ENCODE measurements at places on chromosomes 12 and 14.

- no peak for DNase-seq
These were observed 69.3 kb downstream of the PRKD1 start for GRCh38 chr14:29858299-29858698.

DNA sequence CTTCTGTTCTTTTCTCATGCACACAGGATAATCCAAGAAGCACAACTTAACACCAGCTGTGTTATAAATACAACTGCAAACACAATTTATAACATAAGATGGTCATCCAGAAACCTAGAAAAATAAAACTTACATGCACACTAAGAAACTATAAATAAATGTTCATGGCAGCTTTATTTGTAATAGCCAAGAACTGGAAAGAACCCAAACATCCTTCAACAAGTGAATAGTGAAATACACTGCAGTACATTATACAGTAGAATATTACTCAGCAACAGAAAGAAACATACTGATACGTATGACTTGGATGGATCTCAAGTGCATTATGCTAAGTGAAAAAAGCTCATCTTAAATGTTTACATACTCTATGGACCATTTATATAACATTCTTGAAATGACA, 132.7 kb downstream of the SPTSSA start:
- no peak for DNase-seq

DNA sequence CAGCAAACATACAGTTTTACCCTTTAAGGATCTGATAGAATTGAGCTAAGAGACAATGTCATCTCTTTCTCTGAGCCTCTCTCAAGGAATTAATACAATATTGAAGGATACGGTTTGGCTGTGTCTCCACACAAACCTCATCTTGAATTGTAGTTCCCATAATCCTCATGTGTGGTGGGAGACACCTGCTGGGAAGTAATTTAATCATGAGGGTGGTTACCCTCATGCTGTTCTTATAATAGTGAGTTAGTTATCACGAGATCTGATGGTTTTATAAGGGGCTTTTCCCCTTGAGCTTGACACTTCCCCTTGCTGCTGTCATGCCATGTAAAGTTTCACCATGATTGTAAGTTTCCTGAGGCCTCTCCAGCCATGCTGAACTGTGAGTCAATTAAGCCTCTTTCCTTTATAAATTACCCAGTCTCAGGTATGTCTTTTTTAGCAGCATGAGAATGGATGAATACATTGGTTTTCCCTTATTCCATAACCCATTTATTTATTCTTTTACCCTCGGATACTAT, 47.6 kb downstream of the TMEM30B start:
- DNase-seq = no peak

GRCh38 chr12:121003650-121004049, 12.6 kb downstream of the C12orf43 start:
- DNase-seq = no peak

DNA sequence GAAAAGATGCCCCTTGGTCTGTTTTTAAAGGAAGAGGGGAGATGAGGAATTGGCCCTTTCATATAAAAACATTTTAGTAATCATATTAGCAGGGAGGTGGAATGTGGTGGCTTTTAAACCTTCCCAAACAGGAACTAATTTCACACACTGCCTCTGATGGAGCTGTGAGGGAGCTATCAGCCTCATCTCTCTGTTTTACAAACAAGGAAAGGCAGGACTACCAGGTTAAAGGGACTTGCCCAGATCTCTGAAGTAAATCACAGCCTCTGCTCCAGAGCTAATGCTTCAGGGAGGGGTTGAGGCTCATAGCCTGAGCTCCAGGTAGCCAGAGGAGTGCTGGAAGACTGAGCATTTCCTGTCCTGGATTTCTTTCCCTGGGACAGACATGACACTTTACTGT, 1.1 kb upstream of the BMP4 start:
- DNase-seq = no peak

- peak; percentile 66 for DNase-seq
These were observed 4.5 kb downstream of the AJUBA start for GRCh38 chr14:22977684-22978486.

DNA sequence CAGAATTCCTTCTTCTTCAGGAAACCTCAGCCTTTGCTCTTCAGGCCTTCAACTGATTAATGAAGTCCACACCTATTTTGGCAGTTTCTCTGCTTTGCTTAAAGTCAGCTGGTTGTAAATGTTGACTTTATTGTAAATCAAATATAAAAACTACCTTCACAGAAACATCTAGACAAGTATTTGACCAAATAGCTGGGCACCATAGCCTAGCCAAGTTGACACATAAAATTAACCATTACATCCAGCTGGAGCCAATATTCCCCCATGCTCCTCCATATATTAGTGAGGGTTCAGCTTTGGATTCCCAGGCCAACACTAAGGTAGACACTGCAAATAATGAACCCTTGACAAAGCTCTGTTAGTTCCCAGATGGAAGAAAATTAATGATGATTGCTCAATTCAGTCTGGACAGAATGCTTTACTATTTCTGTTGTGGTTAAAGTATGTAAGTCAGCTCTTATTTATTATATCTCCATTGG, 125.5 kb downstream of the ZFP36L1 start:
- DNase-seq = peak; percentile 63

DNA sequence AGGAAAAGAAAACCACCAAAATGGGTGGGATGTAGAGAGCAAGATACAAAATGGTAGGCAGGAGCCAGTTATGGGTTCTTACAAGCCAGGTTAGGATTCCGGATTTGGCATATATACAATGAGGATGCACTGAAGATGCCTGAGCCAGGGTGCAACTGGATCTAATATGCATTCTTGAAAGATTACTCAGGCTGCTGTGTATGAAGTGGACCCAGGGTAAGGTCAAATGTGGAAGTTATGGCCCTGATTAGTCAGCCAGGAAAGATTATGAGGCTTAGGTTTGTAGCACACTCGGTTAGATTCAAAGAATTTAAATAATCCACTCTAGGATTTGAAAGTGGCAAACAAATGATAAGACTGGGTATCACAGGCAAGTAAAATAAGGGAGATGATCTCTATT, 1750.7 kb upstream of the FLRT2 start:
- peak; percentile 53 for DNase-seq

DNA sequence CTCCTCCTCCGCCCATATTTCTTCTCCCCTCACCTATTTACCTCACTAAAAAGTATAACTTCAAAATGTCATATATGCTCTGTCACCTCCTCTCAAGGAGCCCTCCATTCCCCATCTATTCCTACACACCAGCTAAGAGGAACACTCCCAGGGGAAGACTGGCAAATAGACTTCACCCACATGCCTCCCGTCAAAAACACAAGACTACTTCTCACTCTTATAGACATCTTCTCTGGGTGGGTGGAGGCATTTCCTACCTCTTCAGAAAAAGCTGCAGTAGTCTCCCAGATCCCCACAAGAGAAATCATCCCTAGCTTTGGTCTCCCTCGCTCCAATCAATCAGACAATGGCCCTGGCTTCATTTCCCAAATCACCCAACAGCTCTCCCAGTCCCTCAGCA, 66.2 kb downstream of the MOK start:
- no peak for DNase-seq

GRCh38 chr12:54404061-54405004, 14.7 kb downstream of the ITGA5 start:
- peak; percentile 72 for DNase-seq

DNA sequence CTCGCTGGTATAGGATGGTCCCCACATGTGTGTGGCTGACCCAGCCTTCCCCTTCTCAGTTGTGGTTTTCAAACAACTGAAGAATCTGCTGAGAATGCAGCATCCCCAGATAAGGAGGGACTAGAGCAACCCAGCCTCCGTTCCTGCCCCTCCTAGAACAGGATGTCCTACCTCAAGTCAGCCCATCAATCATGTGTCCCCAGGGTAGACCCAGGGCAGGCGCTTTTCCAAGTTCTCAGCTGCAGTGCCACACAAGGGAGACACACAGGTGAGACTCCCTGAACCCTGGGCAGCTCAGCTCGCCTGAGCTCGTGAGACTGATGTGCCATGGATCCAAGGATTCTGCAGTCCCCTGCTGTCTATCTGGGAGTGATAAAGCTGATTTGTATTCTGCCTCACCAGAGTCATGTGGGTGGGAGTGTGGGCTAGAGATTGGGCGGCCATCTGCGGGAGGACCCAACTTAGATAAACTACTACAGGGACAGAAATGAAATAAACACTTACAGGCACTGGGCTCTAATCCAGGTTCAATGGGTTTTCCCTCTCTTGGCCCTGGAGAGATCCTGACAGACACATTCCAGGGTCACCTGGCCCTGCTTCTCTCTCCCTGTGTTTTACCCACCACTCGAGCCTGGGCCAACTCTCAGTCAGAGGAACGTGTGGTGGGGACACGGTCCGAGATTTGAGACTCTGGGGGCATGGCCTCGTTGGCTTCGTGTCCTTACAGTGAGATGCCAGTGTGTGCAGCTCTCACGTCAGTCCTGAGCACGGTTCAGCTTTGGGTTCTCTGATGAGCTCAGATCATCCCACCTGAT, 303.5 kb upstream of the SFSWAP start:
- DNase-seq = no peak

GRCh38 chr12:103933237-103933636, 3.0 kb downstream of the HSP90B1 start:
- DNase-seq = peak; percentile 22

GRCh38 chr12:98725476-98726247, 80.6 kb downstream of the APAF1 start:
- peak; percentile 69 for DNase-seq

- no peak for DNase-seq
These were observed 4.5 kb downstream of the OR10AD1 start for GRCh38 chr12:48198672-48198971.

GRCh38 chr12:117034701-117035151, 64.5 kb downstream of the TESC start:
- DNase-seq = no peak

- no peak for DNase-seq
These were observed 134.7 kb upstream of the CRY1 start for GRCh38 chr12:107228076-107228475.

DNA sequence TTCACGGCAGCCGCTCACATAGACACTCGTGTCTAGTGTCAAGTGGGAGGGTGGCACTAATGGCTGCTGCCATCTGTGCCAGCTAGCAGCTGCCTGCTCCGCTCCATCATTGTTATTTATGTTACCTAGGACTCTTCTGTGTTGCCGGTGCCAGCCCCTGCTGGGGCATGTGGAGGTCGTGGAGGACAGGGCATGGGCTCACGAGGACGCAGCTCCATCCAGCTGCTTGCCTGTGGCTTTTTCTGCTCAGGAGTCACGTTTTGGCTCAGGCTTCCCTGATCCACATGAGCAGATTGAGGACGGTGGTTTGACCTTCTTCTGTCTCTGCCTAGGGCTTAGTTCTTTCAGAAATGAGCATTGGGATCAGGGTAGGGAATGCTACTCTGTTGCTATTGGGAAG, 31.2 kb downstream of the TPCN1 start:
- DNase-seq = no peak

DNA sequence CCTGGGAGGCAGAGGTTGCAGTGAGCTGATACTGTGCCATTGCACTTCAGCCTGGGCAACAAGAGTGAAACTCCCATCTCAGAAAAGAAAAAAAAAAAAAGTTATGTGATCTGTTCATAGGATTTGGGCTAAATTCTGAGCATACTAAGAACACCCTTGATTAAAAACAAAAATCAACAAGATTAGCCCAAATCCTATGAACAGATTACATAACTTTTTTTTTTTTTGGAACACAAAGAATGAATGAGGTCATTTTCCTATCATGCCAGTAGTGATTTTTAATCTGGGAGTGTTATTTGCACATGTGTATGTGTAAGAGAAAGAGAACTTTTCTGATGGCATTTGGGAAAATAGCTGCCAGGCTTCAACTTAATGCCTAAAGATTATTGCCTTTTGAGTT, 208.7 kb downstream of the ERC1 start:
- no peak for DNase-seq

DNA sequence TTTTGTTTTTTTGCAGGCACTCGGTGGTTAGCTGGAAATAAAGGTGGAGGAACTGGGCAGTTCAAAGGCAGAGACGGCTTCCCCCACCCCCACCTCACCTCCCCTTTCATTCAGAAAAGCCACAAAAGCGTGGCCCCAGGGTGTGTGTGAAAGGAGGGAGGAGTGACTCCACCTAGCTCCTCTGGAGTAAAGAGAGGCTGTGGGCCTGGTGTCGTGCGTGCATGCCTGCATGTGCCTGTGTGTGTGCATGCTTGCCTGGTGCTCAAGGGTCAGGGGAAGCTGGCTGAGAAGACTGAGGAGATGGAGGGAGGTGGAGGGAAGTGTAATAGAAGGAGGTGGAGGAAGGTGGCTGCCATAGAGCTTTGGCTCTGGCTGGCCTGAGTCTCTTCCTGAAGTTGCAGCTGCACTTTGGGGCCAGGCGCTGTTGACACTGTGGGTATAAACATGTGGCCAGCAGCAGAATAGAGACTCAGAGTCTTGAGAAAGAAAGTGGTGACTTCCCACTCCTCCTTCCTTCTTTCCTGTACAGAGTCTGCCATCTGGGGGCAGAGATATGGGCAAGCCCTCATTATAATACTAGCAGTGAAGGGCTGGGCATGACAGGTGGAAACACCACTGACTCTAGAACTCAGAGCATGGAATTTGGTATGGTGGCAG, 36.9 kb upstream of the SINHCAF start:
- peak; percentile 60 for DNase-seq

DNA sequence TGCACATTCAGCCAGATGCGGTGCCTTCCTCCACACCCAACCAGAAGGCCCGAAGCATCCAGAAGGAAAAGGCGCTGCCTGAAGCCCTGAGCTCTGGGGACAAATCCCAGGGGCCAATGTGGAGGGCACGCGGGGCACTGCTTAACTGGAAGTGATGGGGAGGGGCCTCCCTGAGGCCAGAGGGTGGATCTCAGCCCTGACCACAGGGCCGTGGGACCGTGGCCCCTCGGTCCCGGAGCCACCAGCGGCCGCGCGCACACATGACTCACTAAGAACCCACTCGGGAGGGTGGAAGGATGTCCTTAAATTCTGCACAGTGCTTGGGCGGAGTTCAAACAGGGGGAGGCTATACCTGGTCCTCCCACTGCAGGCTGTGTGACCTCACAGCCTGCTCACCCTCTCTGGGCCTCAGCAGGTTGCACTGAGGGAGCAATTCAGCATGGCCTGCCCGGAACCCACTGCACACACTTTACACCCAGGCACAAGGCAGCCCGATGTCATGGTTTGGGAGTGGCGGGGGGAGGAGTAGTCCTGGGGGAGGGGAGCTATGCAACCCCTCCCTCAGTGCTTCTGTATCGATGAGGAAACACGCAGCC, 89.5 kb downstream of the RFLNA start:
- no peak for DNase-seq

DNA sequence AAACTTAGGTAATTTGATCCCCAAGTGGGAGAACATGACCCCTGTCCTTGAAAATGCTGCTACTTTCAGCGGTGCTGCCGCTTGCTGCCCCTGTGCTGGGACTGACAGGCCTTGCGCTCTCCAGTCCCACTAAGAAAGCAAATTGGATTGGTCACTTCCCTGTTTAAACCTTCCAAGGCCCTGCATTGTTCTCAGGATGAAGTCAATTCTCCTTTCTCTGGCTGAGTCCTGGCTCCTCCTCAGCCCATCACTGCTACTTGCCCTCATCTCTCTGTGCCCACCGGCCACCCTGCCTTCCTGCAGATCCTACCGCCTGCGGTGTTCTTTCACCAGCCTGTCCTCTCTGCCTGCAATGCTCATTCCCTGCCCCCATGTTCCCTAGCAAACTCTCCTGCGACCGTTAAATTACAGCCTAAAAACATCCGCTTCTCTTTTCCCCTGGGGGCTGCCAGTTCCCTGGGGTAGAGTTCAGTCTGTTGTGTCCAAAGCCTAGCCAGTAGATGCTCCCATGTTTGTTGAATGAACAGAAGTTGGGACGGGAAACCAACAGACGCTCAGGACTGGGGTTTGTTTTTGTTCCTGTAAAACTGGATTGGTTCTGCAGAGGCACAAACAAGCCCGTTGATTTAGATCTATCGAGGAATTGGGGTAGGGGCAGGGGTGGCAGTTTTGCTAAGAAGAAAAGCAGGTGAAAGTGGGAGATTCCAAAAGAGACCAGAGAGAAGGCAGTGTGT, 127.3 kb upstream of the HIF1A start:
- peak; percentile 38 for DNase-seq

Measured in mesenchymal stem cell (in vitro differentiated cells and primary cell).